ENCODE measurements at places on chromosomes 6 and 20. TPM values are rescaled to one million over a fixed set of nuclear protein-coding genes. Genes with fewer than 3 reads are reported as not detected.

GRCh38 chr20:51994751-51995417, 192.6 kb upstream of the SALL4 start:
- H3K4me1 ChIP-seq, result no peaks in the 10 kb centered on the region
- no peaks in the 10 kb centered on the region for H3K27me3 ChIP-seq
- no peak overlapping the region for H3K27ac ChIP-seq
- DNase-seq, result no peak
- no peaks in the 10 kb centered on the region for H3K36me3 ChIP-seq
- no peak overlapping the region for H3K4me3 ChIP-seq

- H3K27me3 ChIP-seq, result no peaks in the 10 kb centered on the region
- H3K27ac ChIP-seq, result no peak overlapping the region
- no peaks in the 10 kb centered on the region for H3K36me3 ChIP-seq
- no peaks in the 10 kb centered on the region for H3K4me1 ChIP-seq
- DNase-seq, result no peak
Measured at GRCh38 chr6:162821102-162821501, 93.3 kb downstream of the PACRG start.

GRCh38 chr6:36817847-36818246, 21.4 kb downstream of the CPNE5 start:
- H3K36me3 ChIP-seq, result no peaks in the 10 kb centered on the region
- no peaks in the 10 kb centered on the region for H3K4me1 ChIP-seq
- H3K27me3 ChIP-seq, result no peaks in the 10 kb centered on the region
- no peak for DNase-seq
- H3K4me3 ChIP-seq, result no peak overlapping the region
- no peak overlapping the region for H3K27ac ChIP-seq

GRCh38 chr6:142545147-142545546, 243.3 kb downstream of the ADGRG6 start:
- H3K4me3 ChIP-seq, result no peak overlapping the region
- H3K36me3 ChIP-seq, result no peaks in the 10 kb centered on the region
- no peaks in the 10 kb centered on the region for H3K4me1 ChIP-seq
- no peak for DNase-seq

- H3K36me3 ChIP-seq, result no peaks in the 10 kb centered on the region
- H3K27ac ChIP-seq, result no peak overlapping the region
- no peaks in the 10 kb centered on the region for H3K27me3 ChIP-seq
- no peaks in the 10 kb centered on the region for H3K4me1 ChIP-seq
Measured at GRCh38 chr6:164826831-164827468, 482.5 kb downstream of the C6orf118 start.

DNA sequence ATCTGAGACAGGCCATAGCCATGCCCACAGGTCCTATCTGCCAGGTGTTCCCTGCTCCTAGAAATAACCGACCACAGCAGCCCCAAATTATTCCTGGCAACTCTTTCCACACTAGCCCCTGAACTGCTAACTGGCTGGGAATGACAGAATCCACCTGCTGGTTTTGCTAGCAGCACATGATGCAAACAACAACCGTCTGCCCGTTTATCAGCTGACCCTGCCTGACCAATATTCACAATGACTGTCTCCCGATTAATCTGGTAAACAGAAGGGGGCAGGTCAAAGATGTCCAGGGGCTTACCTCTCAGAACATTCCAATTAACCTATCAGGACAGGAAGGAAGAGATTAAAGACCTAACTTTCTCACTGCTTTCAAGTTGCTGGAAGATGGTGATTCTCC, 101.5 kb downstream of the NRSN1 start:
- no peak overlapping the region for H3K27ac ChIP-seq
- DNase-seq, result no peak
- H3K4me1 ChIP-seq, result peaks cover 7% of the 10 kb centered on the region
- no peak overlapping the region for H3K4me3 ChIP-seq

GRCh38 chr20:805713-806112, 27.8 kb upstream of the FAM110A start:
- no peak overlapping the region for H3K27ac ChIP-seq
- no peak overlapping the region for H3K4me3 ChIP-seq
- no peak for DNase-seq
- H3K4me1 ChIP-seq, result no peaks in the 10 kb centered on the region

POU5F1 gene
- 2.8 TPM for total RNA-seq

- H3K4me1 ChIP-seq, result no peaks in the 10 kb centered on the region
- H3K4me3 ChIP-seq, result no peak overlapping the region
- H3K36me3 ChIP-seq, result no peaks in the 10 kb centered on the region
- H3K27ac ChIP-seq, result no peak overlapping the region
- no peak for DNase-seq
Measured at GRCh38 chr6:10400330-10400729, 14.5 kb downstream of the TFAP2A start.

DNA sequence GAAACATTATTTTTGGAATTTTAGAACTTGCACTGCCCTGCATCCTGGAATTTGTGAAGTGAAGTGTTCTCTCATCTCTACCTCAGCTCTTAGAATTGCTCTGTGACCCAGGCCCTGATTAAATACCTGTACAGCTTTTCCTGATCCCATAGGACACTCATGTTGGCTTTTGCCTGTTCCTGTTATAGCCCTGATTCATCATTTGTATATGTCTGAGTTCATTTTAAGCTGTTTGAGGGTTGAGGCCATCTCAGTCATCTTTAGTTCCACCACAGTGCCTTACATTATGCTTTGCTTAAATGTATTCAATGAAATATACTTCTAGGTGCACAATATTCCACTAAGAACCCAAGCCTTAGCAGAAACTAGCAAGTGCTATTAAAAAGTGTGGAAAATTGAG, 26.4 kb downstream of the ZFAND3 start:
- H3K36me3 ChIP-seq, result no peaks in the 10 kb centered on the region
- no peak overlapping the region for H3K27ac ChIP-seq
- no peaks in the 10 kb centered on the region for H3K27me3 ChIP-seq
- H3K4me3 ChIP-seq, result no peak overlapping the region
- H3K4me1 ChIP-seq, result peaks cover 23% of the 10 kb centered on the region

- no peaks in the 10 kb centered on the region for H3K4me1 ChIP-seq
- H3K36me3 ChIP-seq, result no peaks in the 10 kb centered on the region
- no peak overlapping the region for H3K27ac ChIP-seq
- no peaks in the 10 kb centered on the region for H3K27me3 ChIP-seq
Measured at GRCh38 chr20:8361006-8361652, 229.1 kb downstream of the PLCB1 start.

GRCh38 chr20:51139891-51140290, 117.0 kb upstream of the KCNG1 start:
- no peaks in the 10 kb centered on the region for H3K4me1 ChIP-seq
- no peak for DNase-seq
- H3K27ac ChIP-seq, result no peak overlapping the region

DNA sequence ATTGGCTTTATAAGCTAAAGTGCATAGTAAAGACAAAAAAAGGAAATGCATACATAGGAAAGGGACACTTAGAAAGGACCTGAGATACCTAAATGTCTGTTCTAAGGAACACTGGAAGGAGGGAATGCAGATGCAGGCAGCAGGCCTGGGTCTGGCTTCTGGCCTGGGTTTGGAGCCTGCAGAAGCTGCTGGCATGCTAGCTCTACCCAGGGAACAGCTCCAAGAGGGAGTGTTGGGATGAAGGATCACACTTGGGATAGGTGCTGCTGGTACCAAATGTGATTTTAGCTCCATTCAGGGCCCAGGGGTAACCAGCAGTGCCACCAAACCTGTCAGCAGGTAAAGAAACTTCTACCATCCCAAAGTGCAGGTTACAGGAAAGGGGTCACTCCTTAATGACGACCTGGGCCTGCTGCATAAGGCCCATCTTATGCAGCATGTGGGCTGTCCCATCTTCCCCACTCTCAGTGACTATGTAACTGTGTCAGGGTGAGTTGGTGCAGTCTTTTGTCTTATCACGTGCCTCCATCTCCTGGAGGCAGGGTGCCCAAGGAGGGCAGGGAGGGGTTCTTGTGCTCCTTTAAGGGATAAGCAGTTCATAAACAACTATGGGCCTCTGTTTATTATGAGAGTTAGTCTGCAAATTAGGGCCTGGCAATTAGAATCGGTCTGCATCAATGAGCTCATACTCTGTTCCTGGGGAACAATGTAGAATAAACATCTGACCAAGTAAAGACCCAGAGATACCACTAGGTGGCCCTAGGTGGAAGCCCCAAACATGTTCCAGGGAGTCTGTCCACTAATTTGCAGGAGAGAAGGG, 26.9 kb downstream of the DDX27 start:
- no peak overlapping the region for H3K4me3 ChIP-seq
- no peaks in the 10 kb centered on the region for H3K27me3 ChIP-seq
- peaks cover 7% of the 10 kb centered on the region for H3K4me1 ChIP-seq
- peaks cover 94% of the 10 kb centered on the region for H3K36me3 ChIP-seq
- DNase-seq, result no peak

APOM gene
- 2.6 TPM for total RNA-seq

DNA sequence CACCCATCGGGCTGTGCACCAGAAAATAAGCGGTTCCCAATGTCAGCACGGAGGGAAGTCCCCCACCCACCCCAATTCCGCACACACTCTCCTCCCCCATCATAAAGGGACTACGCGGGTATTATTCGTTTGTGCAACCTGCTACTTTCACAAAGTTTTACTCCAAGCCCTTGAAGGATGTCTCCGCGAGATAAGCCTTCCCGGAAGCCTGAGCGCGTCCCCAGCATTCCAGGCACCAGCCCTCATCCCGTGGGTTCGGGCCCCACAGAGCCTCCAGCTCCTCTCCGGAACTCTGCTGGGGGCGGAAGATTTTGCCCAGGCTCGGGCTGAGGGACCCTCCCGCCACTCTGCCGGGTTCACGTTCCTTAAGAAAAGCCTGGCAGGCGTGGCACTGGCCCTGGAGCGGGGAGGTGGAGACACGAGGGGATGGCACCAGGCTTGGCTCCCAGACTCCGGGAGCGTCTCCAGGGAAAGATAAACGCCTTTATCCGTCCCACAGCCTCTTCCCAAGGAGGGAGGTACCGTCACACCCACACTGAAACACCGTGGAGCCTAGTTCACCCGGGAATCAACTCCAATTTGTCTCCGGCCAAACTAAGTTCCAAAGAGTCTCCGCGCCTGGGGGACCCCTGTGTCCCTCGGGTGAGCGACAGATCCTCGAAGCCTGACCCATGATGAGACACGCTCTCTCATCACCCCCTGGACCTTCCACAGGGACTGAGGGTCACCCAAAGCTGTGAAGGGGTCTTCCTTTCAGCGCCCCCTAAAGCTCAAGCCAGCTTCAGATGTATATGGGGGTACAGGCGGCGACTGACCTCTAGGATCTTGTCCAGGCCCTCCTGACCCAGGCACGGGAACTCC, 934 bp downstream of the KCNK5 start:
- peak overlapping the region; percentile 64 for H3K4me3 ChIP-seq
- peaks cover 33% of the 10 kb centered on the region for H3K4me1 ChIP-seq
- H3K27ac ChIP-seq, result peak overlapping the region; percentile 51
- no peaks in the 10 kb centered on the region for H3K36me3 ChIP-seq

DNA sequence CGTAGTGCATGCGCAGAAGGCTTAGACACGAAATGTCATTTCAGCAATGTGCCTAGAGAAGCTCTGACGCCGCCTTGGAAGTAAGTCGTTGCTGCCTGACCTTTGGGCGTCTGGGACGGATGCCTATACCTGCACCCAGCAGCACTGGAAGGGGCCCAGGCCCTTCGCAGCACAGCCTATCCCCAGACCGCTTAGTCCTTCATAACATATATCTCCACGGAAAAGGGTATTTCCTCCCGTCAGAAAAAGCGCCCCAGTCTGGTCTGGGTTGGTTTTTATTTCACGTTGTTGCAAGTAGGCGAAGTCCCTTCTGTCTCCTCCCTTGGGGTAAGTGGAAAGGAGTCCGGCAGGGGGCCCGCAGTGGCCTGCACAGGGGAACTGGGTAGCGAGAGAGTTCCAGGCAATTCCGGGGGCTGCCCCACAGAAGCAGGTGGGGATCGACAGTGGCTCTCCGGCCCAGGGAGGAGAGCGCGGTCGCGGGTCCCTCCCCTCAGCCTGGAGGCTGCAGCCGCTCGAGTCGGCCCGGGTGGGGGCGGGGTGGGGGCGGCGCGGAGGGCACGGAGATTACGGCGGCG, 559 bp upstream of the EYA4 start:
- H3K27me3 ChIP-seq, result peaks cover 49% of the 10 kb centered on the region
- no peak for DNase-seq
- no peak overlapping the region for H3K27ac ChIP-seq
- H3K4me1 ChIP-seq, result peaks cover 13% of the 10 kb centered on the region
- H3K36me3 ChIP-seq, result no peaks in the 10 kb centered on the region
- H3K4me3 ChIP-seq, result peak overlapping the region; percentile 37

DNA sequence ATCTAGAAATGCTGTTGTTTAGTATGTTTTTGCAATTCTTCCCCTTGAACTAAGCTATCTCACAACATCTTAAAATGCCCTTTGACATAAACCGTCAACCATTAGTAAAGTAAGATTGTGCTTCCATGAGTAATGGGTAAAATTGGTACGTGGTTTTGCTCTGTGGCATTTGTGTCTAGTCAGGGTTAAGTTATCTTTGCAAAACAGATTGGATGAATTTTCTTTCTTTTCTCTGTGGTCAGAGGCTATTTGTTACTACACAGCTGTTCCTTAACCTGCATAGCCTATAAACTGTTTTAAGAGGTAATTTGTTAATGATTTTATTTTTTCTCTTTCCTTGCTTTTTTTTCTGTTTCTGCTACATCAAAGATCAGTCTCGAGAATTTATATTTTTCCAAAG, 75.4 kb downstream of the RPP40 start:
- no peak overlapping the region for H3K4me3 ChIP-seq
- H3K4me1 ChIP-seq, result no peaks in the 10 kb centered on the region
- H3K27me3 ChIP-seq, result no peaks in the 10 kb centered on the region
- DNase-seq, result no peak
- H3K27ac ChIP-seq, result no peak overlapping the region

DNA sequence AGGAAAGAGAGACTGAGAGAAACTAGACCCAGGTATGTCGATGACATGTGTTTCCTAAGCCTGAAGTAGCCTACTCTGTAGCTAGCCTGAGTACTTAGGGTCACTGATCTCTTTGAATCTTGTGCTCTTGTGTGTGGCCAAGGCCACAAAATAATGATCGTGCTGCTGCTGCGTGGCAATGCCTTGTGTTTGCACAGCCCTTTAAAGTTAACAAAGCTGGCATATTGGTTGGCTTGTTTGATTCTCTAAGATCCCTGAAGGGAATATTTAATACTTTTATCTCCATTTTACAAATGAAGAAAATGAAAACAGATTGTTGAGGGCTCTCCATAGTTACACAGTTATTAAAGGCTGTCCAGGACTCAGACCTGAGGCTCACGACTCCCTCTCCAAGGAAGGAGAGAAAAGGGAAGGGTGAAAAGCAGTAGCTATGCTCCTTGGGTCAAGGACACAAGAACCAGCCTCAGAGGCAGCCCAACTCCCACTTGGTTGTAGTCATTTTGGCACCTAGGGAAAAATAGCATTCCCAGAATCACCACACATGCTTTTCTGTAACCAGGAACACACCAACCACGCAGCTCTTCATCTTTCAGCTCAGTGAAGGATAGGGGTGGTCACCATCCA, 130.7 kb downstream of the LRFN2 start:
- no peaks in the 10 kb centered on the region for H3K4me1 ChIP-seq
- no peak overlapping the region for H3K4me3 ChIP-seq
- DNase-seq, result no peak
- no peak overlapping the region for H3K27ac ChIP-seq

All from upper lobe of right lung (tissue), 1 donor.